ENCODE measurements at places on chromosomes 12 and 14. TPM values are rescaled to one million over a fixed set of nuclear protein-coding genes. Genes with fewer than 3 reads are reported as not detected.

DNA sequence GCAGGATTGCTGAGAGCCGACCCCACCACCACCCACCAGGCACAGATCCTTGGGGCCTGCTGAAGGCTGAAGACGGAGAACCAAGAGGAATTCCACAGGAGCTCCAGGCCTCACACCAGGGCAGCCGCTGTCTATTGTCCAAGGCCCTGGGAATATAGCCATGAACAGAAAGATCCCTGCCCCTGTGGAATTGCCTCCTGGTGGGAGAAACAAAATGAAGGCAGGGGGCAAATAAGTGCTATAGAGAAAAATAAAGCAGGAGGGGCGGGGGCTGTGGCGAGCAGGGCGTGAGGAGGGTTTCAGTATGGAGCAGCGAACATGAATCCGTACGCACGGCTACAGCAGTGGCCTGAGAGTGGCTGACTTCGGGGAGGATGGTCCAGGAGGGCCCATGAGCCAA lies 96.1 kb downstream of the EML1 start:
- ATAC-seq: no peak

GRCh38 chr14:85336817-85337216 lies 193.1 kb upstream of the FLRT2 start:
- no peak for ATAC-seq

SMCO2 gene
- 0.76 TPM for total RNA-seq

MANSC4 gene
- total RNA-seq: not detected

TAS2R20 gene
- total RNA-seq: 0.96 TPM
